ENCODE measurements at places on chromosomes 1 and 21.

- no peak for DNase-seq
These were observed 66.2 kb downstream of the SCCPDH start for GRCh38 chr1:246790364-246790763.

DNA sequence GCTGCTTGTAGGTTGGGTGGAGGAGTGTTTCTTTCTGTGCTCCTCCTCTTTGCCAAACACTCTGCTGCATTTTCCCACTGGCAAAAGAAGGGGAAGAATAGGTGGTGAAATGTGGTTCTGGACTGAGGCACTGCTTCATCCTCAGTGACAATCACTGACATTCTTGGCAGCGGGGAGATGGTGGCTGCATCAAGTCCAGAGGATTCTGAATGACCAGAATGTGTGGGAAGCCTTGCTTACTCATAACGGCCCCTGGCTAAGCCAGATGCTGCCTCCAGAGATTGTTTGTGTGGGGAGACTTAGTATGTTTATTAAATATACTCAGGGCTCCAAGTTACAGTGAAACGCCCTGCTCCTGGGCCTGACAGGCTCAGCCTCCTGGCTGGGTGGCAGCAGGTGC, 160.3 kb downstream of the CACNA1E start:
- no peak for DNase-seq

GRCh38 chr1:108814343-108815125, 42.4 kb downstream of the AKNAD1 start:
- DNase-seq = peak; percentile 38

DNA sequence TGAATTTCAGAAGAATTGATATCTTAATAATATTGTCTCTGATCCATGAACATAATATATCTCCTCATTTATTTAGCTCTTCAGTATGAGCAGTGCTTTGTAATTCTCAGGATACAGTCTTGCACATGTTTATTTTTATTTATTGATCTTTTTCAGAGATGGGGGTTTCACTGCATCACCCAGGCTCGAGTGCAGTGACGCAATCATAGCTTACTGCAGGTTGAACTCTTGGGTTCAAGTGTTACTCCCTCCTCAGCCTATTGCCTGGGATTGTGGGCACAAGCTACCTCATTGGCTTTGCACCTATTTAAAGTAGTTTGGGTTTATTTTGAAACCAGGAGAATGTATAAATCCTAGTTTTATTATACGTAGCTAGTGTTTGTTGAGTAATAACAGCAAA, 4.7 kb downstream of the RPS6KC1 start:
- no peak for DNase-seq

DNA sequence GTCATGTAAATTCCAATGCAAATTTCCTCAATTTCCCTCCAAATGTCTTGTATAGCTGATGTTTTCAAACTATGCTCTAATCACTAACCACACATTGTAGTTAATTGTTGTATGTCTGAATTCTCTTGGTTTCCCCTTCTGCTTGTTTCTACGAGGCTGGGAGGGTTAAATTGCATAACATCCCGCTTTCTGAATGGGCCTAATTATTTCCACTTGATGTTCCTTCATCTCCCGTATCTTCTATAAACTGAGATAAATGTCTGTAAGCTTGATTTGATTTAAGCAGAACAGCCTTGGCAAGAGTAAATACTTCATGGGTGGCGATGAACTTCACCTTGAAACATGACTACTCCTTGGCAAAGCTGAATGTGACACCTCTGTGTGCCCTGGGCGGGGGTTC, 72.2 kb downstream of the SERINC2 start:
- DNase-seq = no peak

GRCh38 chr1:215923129-215923824, 356.2 kb downstream of the KCTD3 start:
- DNase-seq = peak; percentile 44

DNA sequence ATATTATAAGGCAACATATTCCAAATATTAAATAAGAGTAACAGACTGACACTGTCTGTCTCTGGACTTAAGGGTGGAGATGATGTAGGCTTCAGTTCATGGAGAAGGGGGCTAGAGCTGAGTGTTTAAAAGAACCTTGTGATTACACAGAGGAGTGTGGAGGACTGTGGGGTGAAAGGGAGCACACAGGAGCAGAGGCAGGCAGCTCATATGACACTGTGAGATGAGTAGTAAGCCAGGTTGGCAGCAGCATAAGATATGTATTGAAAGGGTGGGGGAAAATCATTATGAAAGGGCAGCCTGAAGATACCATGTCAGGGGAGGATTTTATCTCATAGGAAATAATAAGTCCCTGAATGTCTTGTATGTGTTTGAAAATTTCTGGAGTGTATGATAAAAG, 104.5 kb downstream of the AK5 start:
- DNase-seq = peak; percentile 9

DNA sequence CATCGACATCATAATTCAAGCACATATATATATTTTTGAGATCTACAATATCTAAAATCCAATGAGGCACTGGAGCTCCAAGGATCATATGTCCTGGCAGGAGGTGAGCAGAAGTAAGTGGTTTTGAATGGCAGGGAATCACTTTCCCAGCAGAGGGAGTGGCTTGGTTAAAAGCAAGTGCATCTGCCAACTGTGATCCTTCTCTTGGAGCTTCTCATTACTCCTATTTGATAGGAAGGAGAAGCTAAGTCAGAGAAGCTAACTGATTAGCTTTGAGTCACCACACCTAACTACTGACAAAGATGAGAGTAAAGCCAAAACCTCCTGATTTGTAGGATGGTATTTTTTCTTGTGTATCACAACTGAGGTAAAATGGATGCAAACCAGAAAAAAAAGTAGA, 55.0 kb downstream of the ALG14 start:
- DNase-seq = no peak
